ENCODE measurements at places on chromosomes 2 and 18.

- DNase-seq = no peak
Observed at GRCh38 chr18:74679006-74679678, 81.5 kb downstream of the ZNF407 start.

- DNase-seq = no peak
Observed at GRCh38 chr2:206011018-206011614, 74.9 kb downstream of the INO80D start.

DNA sequence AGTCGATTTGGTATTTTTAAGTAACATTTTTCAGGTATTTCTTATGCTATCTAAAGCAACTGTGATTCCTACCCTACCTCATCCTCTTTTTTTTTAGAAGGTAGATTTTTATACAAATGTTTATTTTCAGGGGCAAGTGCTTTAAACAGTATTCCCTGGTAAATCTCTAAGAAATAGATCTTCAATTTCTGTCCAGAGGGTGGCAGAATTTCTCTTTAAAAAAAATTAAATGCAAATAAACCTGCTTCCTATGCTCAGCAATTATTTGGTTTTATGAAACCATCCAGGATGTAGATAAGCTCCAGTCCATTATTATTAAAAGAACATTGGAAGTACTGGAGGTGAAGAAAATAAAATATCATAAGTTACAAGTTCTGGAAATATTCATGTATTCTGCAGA is 191.9 kb downstream of the MYO3B start:
- DNase-seq = no peak

- no peak for DNase-seq
Observed at GRCh38 chr2:147430408-147430807, 414.4 kb upstream of the ACVR2A start.

DNA sequence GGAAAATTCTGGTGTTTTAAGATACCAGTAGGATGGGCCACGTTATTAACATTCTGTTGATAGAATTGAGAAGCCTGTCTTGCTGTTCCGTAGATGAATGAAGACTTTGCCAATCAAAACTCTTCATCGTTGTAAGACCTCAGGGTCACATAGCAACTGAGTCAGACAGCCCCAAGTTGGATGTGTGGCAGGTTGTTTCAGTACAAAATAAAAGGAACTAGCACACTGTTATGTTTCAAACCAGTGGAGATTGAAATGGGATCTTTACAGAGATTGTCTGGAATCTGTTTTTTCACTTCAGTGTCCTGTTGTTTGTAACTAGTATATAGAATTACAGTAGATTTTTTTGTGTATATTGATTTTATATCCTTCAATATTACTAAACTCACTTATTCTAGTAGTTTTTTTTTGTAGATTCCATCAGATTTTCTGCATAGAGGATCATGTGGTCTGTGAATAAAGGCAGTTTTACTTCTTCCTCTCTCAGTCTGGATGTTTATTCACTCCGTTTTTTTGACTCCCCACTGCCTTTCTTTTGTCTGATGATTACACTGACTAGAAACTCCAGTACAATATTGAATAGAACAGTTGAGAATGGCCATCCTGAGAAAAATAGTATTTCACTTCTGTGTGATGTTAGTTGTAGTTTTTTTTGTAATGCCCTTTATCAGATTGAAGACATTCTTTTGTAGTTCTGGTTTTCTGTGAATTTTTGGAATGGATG is 22.7 kb downstream of the EPC2 start:
- no peak for DNase-seq

DNA sequence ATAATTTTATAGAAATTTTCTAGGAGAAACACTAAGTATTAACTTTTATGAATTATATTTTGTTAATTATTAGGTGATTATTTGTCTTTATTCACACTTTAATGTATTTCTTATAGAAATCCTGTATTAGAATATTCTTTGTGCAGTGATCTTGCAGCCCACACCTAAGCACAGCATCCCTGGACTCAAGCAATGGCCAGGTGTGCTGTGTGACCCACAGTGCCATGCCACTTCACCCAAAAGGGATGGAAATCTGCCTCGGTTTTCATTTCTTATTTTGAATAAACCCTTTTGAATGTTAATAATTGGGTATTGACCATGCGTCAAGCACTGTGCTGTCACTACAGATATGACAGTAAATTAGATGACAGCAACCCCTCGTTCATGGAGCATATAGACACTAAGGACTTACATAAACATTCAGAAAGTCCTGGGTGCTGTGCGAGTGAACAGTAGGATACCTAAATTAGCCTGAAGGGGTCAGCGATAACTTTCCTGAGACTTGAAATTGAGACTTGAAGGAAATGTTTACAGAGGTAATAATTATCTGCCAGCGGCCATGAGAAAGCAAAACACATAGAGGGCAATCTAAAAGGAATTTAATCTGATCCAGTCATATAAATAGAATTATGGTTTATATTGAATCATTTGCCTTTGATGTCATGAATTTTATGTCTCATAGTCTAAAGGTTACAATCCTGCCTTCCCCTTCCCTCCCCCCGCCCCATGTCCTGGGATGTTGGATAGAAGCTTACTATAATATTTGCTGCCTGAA is 52.7 kb upstream of the CALCRL start:
- DNase-seq = no peak

DNA sequence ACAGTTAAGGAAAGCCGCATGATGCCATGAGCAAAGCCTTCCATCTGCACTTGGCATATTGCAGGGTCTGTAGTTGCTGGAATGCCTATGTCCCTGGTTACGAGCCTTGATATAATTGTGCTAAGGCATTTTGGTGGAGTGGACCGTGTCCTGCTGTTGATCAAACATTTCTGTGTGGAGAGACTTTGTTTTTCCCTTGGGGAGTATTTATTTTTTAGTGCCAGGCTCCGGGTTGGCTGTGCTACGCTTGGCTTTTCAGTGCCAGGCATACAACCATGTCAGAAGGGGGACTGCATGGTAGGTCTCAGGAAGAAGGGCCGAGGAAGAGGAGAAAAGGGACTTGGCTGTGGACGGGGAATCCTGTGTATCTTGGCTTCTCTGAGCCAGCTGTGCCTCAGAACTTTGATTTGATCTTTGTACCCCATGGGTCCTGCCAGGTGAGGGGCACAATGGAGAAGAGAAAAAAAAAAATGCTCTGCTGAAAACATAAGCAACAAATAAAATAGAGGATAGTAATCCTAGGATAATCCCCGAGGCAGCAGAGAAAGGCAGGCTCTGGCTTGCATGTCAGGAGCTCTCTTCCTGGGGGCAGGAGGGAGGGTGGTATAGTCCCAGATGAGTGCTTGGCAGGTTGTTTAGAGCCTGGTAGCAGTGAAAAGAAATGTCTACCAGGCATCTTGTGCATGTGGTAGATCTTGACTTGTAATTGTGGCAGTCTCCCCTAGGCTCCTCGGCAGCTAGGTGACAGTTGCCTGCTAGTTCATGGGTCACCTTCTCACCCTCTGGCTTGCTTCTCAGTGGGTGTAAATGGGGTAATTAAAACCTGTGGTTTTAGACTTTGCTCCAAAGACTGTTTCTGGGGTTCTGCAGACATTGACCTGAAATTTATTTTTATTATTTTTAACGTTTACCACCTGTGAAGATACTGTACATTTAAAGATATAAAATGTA is 233.0 kb downstream of the NEDD4L start:
- DNase-seq = no peak

GRCh38 chr2:48221846-48222516 is 308.0 kb upstream of the STON1 start:
- DNase-seq = no peak

DNA sequence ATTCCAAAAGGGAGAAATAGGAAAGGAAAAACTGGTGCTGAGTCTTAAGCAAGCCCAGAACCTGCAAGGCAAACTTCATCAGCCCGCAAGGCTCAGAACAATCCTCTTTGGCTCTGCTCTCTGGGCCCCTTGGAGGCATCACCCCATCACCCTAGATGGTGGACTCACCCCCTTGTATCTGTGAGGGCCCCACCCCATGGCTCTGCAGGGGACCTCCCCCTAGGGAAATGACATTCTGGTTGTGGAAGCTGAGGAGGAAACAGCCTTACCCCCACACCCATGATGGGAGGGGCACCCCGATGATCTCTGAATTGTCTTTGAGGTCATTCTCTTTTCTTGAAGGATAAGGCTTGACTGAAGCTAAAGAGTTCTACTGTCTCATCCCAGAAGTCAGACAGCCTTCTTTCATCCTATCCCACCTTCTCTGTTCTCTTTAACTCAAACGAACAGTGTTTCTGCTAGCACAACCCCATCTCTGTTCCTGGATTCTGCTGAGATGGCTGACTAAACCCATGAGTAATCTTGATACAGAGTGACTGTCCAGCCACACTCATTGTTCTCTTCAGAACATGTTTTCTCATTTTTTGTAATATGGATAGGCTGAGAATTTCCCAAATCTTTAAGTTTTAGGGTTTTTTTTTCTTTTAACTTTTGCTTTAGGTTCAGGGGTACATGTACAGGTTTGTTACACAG is 492.1 kb upstream of the MYT1L start:
- no peak for DNase-seq

GRCh38 chr2:238596571-238597551 is 170.1 kb downstream of the ASB1 start:
- no peak for DNase-seq

DNA sequence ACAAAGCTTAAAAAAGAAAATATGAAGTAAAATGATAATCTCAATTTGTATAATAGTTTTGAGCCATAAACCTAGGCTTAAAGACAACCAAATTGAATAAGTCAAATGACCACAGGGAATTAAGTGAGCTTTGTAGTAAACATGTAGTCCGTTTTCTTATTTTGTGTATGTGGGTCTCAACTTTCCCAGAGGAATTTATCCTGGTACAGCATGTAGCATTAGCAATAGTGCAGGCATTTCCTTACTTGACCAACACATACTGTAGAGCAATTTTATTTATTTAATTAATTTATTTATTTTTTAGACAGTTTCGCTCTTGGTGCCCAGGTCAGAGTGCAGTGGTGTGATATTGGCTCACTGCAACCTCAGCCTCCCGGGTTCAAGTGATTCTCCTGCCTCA is 37.5 kb upstream of the MTCL1 start:
- no peak for DNase-seq

DNA sequence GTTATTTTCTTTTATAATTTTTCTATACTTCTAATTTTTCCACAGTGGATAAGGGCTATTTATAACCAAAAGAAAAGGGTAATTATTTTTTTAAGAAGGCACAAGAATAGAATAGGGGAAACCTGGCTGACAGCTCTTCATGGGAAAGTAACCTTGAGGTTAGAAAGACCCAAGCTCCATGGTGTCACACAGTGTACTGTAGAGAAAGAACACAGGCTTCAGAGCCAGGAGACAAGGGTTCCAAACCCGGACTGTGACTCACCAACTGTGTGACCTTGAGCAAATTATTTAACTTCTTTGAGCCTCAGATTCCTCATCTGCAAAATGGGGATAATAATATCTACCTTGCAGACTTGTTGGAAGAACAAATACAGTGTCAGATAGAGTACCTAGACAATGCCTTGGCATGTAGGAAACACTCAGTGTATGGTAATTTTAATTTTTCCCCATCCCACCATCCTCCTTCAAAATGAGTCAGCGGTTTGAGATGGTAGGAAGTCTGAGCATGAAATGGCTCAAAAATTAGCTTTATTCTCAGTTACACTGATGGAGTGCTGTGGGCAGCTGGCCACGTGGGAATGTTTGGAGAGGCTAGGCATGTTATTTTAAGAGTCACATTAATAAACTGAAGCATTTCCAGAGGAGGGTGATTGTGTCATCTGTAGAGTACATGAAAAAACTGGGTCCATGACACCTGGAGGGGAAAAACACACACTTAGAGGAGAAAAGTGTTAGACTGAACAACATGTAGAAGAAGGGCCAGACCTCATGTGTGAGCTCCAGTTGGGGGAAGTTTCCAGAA is 36.7 kb downstream of the TMEM37 start:
- DNase-seq = no peak

GRCh38 chr2:12742891-12743290 is 26.2 kb downstream of the TRIB2 start:
- DNase-seq = no peak

- no peak for DNase-seq
Observed at GRCh38 chr18:10230072-10230471, 224.4 kb upstream of the APCDD1 start.

- DNase-seq = no peak
Observed at GRCh38 chr2:99707592-99707991, 217.8 kb upstream of the REV1 start.

- no peak for DNase-seq
Observed at GRCh38 chr2:43458014-43458628, 137.7 kb downstream of the THADA start.

GRCh38 chr2:238483656-238484055 is 56.9 kb downstream of the ASB1 start:
- DNase-seq = no peak

GRCh38 chr2:35790292-35790691 is 565.3 kb upstream of the CRIM1 start:
- no peak for DNase-seq

GRCh38 chr18:35141567-35142274 is 99.1 kb upstream of the ZNF397 start:
- no peak for DNase-seq

DNA sequence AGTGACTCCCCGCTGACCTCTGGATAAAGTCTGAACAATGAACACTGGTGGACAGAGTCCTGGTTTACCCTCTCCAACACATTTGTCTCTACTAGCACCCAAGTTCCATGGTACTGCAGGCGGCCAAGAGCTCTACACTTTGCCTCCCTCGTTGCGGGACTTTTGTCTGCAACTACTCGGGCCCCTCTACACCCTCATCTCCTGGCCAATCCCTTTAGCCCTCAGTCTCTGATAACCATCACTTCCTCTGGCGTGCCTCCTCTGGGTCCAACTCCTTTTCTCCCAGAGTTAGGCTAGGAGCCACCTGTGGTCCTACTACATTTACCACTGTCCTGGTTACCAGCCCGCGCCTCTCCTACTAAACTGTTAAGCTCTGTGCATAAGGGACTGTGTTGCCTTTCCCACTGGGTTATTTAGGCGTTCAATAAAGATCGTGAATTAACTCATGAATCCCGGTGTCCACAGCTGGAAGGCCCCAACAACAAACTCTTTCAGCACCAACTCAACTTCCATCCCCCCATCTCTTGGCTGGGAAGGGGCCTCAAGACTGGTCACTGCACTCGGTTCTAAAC is 757 bp downstream of the HDHD2 start:
- DNase-seq = no peak

DNA sequence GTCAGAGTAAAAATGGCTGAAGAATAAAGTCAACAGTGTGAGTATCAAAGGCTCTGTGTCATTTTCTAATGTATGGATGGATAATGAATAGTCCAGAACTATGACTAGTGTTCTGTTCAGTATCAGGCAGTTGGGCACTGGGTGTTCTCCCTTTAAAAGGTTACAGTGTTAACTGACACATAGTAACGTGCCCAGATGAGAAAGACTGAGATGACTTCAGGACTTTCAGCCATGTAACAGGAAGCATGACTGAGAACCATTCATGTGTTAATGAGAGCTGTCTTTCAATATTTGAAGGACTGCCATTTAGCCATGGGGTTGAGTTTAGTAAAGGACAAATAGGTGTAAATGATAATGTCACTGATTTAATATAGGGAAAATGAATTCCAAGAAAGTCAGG is 187.1 kb downstream of the GULP1 start:
- DNase-seq = no peak
